SK-N-MC (cell line): ENCODE measurements at places on chromosomes 1 and 21.

- no peak for DNase-seq
These were observed 42.0 kb downstream of the SDC3 start for GRCh38 chr1:30866594-30866993.

DNA sequence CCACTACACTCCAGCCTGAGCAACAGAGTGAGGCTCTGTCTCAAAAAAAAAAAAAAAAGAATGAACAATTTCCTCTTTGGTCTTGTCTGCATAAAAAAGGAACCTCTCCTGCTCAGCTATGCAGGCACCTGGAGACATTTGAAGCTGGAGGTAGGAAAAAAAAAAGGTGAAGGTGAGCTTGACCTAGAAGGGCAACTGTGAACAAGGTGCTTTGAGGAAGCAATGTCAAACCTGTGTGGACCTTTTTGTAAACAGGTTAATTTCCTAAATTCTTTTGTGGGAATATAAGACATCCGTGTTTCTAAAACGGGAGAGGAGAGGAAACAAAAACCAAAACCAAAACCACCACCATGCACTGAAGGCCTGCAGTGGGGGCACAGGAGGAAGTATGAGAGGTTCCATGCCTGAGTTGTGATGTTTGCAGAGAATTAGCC lies 77.5 kb downstream of the SLC45A1 start:
- DNase-seq, result no peak

GRCh38 chr1:6603238-6603914 lies 707 bp upstream of the KLHL21 start:
- no peak for DNase-seq

DNA sequence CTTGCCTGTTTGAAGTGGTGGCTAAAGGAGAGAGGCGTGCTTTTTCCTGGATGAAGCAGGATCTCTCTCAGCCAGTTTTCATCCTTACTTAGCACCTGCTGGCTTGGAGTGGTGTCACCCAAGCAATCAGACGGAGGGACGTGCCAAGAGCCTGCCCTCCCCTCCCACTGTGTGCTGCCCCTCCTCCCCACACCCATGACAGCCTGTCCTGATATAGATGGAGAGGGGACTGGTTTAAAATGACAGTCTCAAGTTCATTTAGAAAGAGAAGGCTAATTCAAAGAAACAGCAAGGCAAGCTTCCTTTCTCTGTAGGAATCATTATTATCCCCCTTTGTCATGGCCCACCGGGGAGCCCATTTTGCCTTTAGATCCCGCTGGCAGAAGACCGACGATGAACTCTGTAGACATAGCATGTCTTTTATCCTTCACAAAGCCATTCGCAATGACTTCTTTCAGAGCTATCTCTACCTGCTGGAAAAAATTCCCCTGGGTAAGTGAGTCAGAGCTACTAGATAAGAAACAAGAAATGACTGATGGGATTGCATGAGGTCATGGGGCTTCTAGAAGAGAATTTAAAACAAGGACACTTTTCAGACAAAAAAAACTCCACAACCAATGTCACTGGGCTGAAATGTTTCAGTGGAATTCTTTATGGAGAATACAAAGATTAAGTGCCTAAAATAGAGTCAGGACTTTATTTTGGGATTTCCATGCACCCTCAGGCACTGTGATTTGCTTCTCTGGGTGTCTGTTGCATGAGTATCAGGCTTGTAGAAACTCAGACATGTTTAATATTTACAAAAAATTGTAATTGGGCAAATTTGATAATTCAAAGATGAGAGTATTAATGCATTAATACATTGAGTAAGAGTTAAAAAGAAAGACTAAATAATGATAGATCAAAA lies at the start of gene NTMT2:
Gene NTMT2, plus strand, starts transcription at position 190 of the 907 bp plus-strand sequence. Its CDS starts 149 bp downstream, at position 339.
- no peak for DNase-seq

DNA sequence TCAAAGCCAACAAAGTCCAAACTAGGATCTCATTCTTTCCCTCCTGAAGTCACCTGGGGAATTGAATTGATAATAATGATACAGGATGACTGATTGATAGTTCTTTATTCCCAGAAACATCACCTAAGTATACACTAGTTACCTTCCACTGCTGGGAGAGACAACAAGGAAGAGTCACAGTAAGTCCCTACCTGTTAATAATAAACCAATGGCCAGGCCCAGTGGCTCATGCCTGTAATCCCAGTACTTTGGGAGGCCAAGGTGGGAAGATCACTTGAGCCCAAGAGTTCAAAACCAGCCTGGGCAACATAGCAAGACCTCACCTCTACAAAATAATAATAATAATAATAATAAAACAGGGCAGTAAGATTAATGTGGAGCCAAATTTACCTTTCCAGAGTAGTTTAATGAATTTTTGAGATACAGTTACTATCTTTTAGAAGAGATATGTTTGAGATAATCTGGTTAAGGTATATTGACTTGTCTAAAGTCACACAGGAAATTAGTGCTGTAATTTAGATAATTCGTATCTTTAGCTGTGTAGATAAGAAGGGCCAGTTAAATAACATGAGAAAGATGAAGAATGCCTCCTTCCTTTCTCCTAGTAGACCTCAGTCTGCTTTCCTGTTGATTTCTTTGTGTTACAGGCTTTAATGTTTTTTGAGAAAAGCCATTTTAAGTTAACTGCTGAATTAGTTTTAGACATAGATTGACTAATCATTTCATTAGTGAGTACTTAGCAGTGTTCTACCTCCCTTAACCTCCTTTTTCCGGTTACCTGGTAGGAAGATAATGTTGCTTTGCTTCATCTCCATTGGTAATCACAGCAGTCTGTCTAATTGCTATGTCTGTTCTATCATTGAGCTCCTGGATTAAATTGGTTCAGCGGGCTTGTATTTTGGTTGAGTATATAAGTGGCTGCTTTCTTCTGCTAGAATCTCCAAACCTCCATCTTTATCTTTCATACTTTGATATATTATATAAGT lies 22.0 kb downstream of the SMAP2 start:
- no peak for DNase-seq

DNA sequence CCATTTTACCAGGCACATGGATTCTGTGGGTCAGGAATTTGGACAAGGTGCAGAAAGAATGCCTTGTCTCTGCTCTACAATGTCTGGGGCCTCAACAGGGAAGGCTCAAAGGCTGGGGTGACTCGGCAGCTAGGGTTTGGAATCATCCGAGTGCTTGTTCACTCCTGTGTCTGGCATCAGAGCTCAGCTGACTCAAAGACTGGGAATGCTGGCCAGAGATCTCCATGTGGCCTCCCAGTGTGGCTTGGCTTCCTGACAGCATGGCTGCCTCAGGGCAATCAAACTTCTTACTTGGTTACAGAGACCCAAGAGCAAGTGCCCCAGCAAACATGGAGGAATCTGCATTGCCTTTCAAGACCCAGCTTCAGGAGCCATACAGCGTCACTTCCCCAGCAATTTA lies 110.5 kb downstream of the TOMM20 start:
- peak; percentile 1 for DNase-seq

GRCh38 chr1:55951291-55951690 lies 628.1 kb downstream of the PLPP3 start:
- DNase-seq, result no peak

- DNase-seq, result no peak
These were observed at the start of gene KLHDC7A for GRCh38 chr1:18480315-18481189. TSS of gene KLHDC7A (plus strand) at chr1:18480930. CDS start at chr1:18480982, 52 bp downstream.

DNA sequence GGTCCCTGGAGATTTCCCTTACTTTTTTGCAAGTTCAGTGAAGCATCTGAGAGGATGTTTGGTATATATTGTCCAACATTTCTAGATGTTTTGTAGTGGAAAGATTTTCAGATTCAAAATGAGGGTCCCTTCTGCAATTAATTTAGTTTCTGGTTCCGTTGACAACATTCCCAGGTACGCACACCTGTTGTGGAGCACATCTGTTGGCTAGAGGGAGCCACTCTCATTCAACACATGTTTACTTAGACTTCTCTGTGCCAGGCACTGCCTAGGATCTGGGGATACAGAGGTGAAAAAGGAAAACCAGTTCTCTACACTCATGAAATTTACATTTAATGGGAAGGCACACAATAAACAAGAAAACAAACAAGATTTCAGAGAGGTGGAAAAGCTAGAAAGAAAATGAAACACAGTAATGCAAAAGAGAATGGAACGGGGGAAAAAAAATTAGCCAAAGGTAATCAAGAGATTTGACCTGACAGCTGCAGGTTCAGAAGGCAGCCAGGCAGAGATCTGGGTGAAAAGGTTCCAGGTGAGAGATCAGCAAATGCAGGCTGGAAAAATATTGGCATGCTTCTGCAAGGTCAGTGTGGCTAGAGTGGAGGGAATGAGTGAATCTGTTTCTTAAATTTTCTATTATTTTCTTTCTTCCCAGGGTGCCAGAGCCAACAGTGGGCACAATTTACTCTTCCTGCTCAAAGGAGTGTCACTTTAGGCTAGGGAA lies 48.4 kb upstream of the KAZN start:
- no peak for DNase-seq

DNA sequence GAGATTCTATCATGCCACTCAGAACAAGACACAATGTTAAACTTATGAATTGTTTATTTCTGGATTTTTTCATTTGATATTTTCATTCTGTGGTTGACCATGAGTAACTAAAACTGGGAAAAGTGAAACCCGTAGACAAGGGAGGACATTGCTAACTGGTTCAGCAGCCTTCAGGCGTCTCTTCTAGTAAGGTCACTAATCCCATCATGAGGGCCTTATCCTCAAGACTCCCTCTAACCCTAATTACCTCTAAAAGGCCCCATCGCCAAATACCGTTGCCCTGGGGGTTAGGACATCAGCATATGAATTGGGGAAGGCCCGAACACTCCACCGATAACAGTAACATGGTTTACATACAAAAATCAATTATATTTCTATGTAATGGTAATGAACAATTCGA lies 247.6 kb downstream of the TM2D1 start:
- no peak for DNase-seq

DNA sequence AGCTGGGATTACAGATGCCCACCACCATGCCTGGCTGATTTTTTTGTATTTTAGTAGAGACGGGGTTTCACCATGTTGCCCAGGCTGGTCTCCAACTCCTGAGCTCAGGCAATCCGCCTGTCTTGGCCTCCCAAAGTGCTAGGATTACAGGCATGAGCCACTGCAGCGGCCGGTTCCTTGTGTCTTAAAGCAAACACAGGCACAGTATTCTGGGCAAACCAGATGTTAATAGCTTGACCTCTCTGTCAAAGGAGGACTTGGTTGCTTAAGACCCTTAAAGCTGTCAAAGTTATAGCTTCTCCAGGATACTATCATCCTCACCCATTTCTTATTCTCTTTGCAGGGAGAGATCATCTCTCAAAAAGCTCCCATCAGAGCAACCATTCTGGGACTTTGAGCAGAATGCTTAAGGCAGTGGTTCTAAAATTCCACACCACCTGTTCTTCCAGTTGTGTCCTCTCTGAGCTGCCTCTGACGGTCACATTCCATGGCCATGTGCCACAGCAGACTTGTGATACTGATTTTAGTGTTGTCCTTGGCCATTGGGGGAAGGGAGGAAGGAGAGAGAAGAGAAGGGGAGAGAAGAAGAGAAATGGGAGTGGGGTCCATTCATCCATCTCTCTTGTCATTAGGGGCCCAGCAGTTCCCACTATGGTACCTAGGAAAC lies 81.8 kb downstream of the PBX1 start:
- DNase-seq, result no peak

GRCh38 chr1:235650341-235651169 lies 971 bp upstream of the GNG4 start:
- no peak for DNase-seq

- DNase-seq, result no peak
These were observed at the start of gene PDE4B for GRCh38 chr1:65792669-65793358. TSS of gene PDE4B (plus strand) at chr1:65792895.

GRCh38 chr1:910311-910880 lies 13.3 kb upstream of the SAMD11 start:
- DNase-seq, result no peak

- DNase-seq, result no peak
These were observed 72.6 kb downstream of the ST3GAL3 start for GRCh38 chr1:43779805-43780403.

- DNase-seq, result no peak
These were observed 105.3 kb downstream of the CACNA1E start for GRCh38 chr1:181588631-181589030.
